ENCODE measurements at places on chromosomes 3 and 15.

DNA sequence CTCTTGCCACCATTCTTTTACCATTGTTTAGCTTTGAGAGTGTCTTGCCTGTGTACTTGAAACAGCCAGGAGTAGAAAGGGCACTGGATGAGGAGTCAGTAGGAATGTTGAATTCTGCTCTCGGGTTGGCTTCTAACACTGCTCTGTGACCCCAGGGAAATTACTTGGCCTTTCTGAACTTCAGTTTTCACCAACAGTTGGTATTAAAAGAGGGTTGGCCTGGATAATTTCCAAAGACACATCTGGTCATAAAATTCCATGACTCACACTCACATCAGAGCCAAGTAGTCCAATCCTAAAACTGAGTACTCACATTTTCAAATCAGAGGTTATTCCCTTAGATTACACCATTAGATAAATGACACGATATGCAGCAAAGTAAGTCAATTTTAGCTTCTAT, 141.6 kb downstream of the ECT2 start:
- no peak for DNase-seq

DNA sequence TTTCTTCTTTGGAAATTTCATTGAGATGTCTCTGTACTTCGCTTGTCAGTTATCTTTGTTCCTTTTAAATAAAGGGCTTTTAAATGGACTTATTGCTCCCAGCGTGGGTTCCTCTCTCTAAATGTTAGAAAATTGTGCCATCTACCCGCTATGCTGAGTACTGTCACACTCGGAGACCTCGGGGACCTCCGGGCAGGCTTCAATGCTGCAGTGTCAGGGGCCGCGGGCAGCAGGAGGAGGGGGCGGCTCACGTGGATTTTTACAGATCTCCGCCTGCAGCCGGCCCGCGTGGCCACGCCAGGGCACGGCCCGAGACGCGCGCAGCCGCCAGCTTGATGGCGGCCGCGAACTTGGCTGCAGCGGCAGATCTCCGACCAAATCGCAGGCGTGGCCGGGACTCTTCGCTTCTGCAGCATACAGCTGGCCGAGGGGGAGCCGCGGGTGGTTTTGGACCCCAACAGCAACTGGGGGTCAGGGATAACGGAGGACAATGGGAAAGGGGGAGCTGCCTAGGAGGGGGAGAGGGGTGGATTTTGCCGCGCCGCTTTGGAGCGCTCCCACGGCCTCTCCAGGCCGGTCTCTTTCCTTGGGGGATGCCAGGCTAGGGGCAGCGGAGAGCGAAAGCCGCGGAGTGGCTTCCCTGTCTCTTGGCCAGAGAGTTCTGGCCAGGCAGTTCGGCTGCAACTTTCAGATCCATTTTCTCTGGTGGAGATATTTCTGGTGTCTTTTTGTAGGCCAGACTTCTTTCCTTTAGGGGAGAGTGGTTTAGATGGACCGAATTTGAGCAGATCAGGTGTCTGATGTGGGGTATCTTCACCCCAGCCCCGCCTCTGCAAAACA, 15.3 kb downstream of the NR2F2 start:
- DNase-seq, result peak; percentile 49

DNA sequence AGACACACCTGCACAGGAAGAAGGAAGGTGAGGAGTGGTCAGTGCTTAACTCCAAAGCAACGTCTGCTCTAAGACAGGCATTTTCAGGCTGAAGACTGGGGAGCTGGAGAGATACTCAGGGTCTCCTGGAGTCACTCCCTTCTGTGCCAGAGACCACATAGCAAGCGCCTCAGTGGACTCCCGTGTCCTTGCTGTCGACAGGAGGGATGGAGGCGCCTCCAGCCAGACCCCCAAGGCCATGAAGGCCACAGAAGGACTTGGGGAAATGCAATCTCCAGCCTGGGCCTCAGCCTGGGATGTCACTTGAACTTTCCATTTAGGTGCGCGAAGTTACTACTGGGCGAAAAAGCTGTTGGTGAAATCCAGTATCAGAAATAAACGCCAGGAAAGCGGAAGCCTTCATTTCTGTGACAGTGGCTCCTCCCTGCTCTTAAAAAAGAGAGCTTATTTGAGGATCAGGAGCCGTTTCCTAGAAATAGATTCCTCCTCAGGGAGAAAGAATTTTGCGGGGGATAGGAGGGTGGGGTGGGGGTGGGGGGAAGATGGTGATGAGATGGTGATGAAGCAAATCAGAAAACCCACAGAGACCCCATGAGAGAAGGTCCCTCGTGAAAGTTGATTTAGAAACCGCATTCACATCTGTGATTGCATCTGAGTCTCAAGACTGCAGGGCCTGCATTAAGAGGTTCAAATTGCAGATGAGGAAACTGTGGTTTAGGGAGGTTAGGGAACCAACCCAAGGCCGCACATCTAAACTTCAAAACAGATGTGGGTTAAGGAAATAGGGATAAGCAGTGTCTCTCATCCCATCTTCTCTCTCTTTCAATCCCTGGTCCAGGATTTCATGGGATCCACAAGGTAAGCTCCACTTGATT, 78.8 kb downstream of the ATP2B2 start:
- no peak for DNase-seq

DNA sequence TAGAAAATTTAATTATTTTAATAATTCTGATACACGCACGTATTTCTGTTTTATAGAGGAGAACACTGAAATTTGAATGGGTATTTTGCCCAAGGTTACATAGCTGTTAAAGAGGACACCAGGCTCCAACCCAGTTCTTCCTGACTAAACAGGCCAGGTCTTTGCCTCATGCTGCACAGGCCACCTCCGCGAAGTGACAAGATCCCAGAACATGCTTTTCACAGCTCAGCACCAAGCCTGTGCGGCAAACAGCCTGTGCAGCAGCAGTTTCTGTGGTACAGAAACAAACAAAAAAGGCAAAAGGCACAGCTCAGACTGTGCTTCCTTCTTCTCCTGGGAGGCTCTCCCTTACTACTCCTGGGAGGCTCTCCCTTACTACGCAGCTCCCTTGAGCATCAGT, 6.5 kb downstream of the FOXL2 start:
- peak; percentile 8 for DNase-seq

- no peak for DNase-seq
These were observed 952 bp upstream of the CHST2 start for GRCh38 chr3:143118630-143119008.

- DNase-seq, result peak; percentile 77
These were observed at the start of gene ATP13A3 for GRCh38 chr3:194486540-194487288. ATP13A3 (minus strand) TSS chr3:194487002; CDS start chr3:194462190, 24,812 bp downstream.

GRCh38 chr3:115918900-115919299, 295.6 kb downstream of the GAP43 start:
- DNase-seq, result no peak

- peak; percentile 96 for DNase-seq
These were observed 34.5 kb downstream of the IL17RD start for GRCh38 chr3:57130571-57131209.

DNA sequence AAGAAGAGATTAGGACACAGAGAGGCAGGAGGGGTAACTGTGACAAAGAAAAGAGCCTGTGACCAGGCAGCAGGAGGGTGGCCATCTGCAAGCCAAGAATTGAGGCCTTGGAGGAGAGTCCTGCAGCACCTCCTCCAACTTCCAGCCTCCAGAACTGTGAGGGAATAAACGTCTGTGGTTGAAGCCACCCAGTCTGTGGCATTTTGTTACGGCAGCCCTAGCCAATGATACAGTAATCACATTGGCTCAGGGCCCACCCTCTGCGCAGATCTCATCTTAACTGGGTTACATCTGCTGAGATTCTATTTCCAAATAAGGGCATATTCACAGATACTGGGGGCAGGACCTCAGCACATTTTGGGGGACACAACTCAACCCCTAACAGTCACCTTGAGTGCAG, 11.3 kb downstream of the SELENOS start:
- DNase-seq, result no peak

DNA sequence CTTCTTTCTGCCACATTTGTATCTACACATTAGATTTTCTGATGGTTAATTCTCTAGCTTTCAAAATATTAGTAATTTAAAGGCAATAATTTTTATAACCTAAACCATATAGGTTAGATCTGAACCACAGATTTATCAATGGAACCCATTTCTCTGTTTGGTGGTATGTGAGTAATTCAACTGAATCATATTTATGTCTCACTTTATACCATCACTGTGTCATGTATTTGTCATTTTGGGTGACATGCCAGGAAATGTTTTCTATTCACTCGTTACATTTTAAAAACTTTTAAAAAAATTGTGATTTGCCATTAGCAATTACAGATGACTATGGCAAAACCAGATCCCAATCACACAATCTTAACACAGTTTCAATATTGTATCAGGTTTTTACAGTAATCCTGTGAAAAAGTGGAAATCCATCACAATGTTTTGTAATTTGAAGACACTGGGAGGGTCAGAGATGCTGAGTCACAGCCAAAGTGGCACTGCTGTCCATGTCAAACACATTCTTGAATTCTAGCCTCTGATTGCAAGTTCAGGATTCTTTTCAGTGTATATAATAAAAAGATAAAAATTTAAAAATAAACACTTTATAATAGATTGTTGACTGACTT, 356.0 kb upstream of the RBMS3 start:
- DNase-seq, result no peak

DNA sequence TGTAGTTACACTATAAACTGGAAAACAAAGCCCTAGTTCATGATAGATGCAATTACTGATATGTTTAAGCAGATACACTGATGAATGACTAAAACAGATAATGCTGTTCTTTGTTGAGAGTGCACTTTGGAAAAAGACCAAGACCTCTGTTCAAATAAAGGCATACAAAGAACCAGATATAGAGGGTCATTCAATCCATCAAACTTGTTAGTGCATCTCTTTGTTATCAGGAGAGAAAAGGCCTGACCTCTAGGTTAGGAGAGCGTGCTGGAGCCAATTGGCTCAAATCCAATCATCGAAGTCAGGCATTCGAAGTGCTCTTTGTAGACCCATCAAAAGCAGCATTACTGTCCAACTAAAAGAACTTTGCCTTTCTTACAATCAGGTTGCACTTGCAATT, 124.2 kb downstream of the TFG start:
- no peak for DNase-seq

- DNase-seq, result no peak
These were observed 79.9 kb downstream of the CHSY1 start for GRCh38 chr15:101171954-101172353.

DNA sequence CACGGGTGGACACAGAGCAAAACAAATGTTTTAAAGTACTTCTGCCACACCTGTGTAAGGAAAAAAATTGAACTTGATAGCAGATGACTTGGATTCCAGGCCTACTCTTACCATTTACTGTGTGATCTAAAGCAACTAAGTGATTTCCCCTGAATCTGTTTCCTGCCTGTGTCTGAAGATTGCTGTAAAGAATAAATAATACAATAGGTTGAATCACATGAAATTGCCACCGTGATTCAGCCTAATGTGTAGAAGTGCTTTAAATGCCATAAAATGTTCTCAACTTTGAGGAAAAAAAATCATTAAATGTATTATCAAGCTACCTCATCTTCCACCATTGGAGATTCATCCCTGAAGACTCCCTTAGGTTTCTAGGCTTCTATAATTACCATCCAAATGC, 27.6 kb upstream of the NUDT16 start:
- no peak for DNase-seq

GRCh38 chr3:151630938-151631441, 102.7 kb upstream of the AADACL2 start:
- DNase-seq, result no peak

- DNase-seq, result no peak
These were observed 43.1 kb downstream of the TRPM1 start for GRCh38 chr15:31058236-31058962.

DNA sequence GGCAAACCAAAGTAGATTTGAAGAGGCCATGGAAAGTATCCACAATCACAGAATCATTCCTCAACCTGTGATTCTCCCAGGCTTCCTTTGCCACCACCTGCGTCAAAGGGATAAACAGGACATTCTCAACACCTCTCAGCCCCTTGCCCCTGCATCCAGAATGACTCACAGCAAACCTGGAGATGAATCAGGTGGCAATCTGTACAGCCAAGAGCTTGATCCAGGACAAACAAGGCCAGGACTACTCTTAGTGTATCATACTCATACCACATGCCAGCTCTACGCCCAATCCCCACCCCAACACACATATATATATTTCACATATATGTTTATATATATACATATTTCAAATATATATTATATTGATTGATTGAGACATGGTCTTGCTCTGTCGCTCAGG, 23.6 kb upstream of the C3orf62 start:
- DNase-seq, result no peak

GRCh38 chr3:196541684-196542445, 26.5 kb downstream of the WDR53 start:
- DNase-seq, result no peak

- DNase-seq, result no peak
These were observed 701.3 kb downstream of the EDEM1 start for GRCh38 chr3:5888851-5889250.

GRCh38 chr3:182241766-182242488, 530.2 kb downstream of the SOX2 start:
- no peak for DNase-seq

- DNase-seq, result no peak
These were observed 507 bp downstream of the DIPK2A start for GRCh38 chr3:143972155-143972504.

DNA sequence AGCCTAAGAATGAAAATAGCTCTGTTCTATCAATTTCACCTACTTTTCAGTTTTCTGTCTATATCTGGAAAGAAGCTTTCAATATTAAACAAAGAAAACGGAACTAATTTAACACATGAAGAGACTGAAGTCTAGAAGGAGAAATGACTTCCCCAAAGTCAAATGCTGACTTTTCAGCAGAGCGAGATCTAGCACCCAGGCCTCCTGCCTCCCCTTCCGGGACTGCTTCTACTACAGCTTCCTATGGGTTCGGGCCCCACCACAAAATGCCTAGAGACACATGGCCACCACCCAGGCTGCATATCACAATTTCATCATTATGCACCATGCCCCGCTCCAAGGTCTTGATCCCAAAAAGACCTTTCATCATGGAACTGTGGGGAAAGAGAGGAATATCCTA, 104.5 kb downstream of the SST start:
- no peak for DNase-seq

Data from WTC11 (cell line).